ENCODE measurements at places on chromosomes 13 and 19.

DNA sequence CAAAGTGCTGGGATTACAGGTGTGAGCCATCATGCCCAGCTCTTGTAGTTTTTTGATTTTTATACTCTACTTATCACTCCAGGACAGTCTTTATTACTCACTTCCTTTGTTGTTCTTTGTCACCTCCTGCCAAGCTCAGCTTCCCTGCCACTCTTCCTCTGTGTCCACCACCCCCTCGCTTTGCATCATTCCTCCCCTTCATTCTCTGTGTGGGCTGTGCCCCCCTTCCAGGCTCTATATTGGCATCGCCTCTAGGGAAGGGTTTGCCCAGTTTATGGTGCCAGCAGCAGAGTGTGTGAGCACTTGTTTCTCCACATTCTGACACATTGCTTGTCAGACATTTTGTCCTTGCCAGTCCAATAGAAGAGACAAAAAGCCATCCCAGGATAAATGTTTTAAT is 15.1 kb downstream of the ZNF302 start:
- no peak for DNase-seq

- DNase-seq = no peak
Measured at GRCh38 chr13:41578371-41578770, 121.0 kb downstream of the RGCC start.

DNA sequence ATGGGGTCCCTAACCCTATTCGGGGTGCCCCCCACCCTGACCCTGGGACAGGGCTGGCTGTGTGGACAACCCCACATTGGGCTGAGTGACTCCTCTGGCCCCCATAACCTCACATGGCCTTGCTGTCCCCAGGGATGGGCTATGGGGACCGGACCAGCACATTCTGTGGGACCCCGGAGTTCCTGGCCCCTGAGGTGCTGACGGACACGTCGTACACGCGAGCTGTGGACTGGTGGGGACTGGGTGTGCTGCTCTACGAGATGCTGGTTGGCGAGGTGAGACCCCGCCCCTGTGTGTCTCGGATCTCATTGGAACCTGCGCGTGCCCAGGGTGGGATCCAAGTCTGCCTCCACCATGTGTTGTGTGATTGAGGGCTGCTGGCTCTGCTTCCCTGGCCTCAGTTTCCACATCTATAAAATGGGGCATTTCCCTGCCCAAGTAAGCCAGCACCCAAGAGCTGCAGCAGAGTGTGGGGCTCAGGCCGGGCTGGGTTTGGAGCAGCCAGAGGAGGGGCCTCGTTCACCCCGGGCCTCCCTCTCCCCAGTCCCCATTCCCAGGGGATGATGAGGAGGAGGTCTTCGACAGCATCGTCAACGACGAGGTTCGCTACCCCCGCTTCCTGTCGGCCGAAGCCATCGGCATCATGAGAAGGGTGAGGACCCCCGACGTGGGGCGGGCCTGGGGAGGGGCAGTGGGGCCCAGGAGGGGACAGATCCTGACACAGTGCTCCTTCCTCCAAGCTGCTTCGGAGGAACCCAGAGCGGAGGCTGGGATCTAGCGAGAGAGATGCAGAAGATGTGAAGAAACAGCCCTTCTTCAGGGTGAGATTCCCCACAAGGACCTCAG is 4.9 kb downstream of the PTGER1 start:
- no peak for DNase-seq

DNA sequence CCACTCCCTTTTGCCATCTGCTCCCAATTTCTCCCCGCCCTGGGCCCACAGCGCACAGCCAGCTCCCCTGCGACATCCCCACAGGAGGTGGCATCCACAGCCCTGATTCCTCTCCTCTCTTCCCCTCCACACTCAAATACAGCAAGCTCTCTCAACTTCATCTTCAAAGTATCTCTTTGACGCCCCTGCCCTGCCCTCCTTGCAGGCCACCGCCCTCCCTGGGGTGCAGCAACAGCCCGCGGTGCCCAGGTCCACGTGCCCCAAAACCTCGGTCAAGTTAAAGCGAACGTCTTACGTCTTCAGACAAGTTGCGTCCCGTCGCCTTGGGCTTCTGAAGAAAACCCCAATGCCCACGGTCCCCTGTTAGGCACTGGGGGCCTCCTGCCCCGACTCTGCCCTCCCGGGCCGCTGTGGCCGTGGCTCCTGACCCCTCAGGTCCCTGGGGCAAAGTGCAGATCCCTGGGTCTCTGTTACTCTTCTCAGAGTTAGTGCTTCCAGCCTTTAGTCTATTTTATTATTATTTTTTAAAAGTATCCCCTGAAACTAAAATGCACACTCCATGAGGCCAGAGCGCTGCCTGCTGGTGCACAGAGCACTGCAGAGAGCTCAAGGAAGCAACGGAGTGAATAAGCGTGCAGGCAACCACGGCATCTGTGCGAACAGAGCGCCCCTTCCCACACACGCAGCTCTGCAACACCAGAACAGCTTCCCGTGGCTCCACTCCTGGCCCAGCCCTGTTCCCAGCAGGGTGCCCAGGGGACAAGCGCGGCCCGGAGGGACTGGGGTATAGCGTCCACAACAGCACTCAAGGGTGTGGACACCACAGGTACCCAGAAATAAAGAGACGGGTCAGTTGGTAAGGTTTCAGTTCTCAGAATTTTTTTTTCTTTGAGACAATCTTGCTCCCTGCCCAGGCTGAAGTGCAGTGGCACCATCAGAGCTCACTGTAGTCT is 26.4 kb downstream of the IL17D start:
- no peak for DNase-seq

DNA sequence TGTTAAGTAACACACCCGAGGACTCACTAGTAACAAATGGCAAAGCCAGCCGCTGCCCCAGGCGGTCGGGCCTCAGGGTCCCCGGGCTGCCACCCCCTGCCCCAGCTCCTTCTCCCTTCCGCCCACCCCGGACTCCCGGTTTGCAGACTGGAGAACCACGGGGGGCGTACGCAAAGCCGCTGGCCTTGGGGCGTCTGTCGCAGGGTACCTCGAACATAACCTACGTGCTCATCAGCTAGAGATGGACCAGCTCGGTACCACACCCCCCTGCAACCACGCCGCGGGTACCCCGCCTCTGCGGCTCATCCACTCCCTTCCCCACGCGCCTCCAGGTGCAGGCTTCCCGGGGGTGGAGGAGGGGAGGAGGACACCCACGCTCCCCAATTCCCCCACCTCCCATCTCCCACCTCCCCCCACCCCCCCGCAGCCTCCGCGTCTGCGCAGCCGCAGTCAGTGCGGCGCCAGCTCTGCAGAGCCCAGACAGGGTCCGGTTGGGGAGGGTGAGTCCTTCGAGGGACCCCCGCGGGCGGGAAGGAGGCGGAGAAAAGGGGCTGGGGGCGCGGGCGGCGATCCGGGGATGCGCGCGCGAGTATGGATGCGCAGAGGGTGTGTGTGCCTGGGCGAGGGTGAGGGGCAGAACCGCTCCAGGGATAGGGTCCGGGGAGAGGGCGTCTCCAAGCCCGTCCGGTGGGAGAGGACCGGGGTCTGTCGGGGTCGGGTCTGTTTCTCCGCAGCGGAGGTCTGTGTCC is at the start of gene SMIM17:
SMIM17 (plus strand) TSS at position 449 of the 749 bp plus-strand sequence. CDS start 2,509 bp downstream, outside the sequence.
- DNase-seq = no peak

DNA sequence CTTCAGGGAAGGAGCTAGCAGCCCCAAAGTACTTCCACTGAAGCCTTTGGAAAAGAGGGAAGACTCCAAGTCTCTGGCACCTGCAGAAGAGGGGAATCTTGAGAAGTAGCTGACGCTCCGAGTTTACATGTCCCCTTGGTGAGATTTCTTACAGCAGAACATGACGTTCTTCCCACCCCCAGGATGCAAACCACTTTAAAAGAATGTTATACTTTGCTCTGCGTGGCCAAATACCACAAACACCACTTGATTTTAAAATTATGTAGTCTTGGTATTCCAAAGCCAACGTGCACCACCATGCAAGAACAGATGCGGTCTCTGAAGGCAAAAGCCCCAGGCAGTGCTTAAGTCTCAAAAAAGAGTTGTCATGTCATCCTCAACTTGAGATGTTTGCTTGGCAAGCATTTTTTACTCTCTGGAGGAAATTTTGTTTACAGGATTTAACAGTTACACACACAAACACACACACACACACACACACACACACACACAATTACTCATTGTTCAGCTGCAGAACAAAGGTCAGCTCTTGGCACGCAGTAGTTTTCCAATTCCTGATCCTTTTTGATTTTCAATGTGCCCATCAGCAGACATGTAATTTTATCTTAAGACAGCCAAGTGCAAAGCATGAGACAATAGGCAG is 106.1 kb downstream of the RGCC start:
- no peak for DNase-seq

- DNase-seq = no peak
Measured at GRCh38 chr13:47511647-47512046, 489.4 kb downstream of the SUCLA2 start.

- no peak for DNase-seq
Measured at GRCh38 chr13:79681069-79681468, 200.1 kb downstream of the NDFIP2 start.

GRCh38 chr19:47493378-47494210 is 9.6 kb upstream of the KPTN start:
- no peak for DNase-seq

- DNase-seq = no peak
Measured at GRCh38 chr13:52738719-52739467, 727 bp downstream of the CNMD start.

DNA sequence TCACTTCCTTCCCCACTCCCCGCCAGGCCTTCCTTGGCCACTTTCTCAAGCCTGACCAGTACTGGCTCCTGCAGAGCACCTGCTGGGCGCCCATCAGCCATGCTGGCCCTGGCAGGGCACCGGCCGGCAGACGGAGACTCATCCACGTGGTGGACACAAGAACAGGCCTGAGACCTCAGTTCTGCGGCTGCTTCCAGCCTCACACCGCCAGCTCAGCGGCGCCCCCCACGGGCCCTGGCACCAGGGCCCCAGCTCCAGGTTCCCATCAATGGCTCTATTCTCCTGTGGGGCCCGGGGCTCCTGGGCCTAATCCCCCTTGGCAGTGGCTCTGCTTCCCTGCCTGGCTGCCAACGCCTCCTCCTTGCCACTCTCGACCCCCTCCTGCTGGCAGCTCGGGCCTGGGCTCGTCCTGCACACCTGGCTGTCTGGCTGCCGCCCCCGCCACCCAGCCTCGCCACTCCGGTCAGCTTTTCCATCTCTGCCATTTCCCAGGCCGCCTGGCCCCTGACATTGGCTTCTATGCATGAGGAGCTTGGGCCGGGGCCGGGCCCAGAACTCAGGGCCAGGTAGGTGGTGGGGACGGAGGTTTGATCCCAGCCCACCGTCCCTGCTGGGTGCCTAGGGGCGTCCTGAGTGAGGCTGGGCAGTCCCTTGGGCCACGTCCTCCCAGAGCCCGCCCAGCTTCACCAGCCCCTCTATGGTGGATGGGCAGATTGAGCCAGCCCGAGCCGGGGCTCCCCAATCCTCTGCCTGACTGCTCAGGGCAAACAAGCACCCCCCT is 6.2 kb downstream of the NDUFA11 start:
- DNase-seq = no peak

DNA sequence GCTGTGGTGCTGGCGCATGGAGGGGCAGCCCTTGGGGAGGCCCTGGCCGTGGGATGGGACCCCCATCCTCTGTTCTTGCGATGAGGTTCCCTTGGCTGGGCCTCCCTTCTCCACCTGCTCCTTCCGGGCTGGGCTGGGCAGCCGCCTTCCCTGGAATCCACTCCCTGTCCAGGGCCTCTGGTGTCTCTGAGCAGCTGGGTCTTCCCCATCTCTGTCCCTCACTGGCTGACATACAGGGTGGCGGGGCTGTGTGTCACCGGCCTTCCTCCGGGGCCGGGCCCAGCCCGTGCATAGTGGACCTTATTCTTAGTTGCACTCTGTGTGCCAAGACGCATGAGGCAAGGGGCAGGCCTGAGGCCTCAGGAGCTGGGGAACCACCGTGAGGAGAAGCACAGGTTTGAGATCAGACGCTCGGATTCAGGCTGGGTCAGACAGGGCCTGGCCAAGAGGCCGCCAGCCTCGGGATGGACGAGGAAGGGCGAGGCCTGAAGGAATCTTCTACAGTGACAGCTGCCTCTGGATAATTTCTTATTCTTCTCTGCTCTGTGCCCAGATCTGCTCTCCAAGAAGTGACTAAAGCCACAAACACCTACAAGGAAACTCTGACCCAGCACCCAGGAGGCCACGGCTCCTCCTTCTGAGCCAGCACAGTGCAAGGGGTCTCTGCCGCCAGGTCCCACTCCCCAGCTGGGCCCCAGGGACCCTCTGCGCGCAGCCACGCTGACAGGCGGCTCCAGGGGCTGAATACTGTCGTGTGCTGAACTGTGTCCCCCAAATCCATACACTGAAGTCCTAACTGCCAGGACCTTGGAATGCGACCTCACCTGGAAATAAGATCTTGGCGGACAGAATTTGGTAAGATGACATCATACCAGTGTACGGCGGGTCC is 11.0 kb downstream of the SGTA start:
- DNase-seq = no peak

Measured in esophagus squamous epithelium (tissue), 5 donors.